ENCODE measurements at places on chromosomes 5 and 9.

DNA sequence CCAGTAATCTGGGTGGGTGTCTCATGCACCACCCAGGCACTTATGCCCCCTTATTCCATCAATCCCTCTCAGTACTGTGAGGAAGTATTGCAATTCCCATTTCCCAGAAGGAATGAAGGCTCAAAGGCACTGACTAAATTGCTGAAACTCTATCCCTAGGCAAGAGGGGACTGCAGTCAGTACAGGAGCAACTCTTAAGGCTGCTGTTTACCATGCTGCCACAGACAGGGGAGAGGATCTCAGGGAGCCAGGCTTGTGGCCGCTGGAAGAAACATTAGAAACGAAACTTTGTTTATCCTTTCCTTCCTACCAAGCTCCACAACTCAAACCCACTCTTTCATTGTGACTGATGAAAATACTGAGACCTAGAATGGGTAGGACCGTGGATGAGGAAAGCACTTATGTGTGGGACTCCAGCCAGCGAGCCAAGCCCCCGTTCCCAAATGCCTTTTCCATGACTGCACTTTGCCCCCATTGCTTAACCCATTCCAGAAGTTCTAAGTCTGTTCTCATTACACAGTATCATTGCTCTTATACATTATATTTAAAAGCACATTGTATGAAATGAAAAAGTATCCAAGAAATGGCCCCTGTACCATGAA is 54.3 kb downstream of the TLE1 start:
- DNase-seq = no peak

DNA sequence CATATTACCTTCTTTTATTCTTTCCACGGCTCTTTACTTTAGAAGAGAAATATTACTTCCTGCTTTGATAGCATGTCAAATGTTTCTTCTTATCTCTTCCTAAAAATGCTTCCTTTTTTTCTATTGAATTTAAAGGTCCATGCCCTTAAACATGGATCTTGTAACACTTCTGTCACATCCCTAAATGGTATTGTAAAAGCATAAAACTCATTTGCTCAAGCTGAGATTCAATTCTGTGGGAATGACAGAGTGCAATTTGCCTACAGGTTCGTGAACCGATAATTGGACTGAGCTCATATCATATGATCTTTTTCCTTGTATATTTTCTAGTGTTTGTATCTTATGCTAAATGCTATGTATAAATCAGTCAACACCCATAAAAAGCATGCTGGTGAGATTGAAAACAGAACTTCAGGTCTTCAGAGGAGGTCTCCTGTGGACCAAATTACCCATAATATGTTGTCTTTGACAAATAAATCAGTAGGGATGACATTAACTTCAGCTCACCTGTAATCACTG is 429.3 kb downstream of the TMEM232 start:
- no peak for DNase-seq

DNA sequence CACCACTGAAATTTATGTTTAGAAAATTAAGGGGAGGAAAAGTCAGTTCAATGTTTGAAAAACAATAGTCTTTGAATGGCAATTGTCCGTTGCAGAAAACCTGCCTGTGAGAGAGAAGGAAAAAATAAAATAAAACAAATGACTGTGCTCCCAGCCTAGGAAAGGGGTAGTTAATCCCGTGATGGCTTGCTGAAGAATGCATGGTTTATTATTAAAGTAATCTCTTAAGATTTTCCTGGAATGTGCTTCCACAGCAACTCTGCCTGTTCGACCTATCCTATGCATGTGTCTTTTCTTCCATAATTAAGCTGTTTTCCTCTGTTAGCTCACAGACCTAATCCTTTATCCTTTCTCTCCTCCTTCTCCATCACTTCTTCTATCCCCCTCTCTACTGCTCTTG is 2.4 kb upstream of the DAB2 start:
- DNase-seq = no peak

DNA sequence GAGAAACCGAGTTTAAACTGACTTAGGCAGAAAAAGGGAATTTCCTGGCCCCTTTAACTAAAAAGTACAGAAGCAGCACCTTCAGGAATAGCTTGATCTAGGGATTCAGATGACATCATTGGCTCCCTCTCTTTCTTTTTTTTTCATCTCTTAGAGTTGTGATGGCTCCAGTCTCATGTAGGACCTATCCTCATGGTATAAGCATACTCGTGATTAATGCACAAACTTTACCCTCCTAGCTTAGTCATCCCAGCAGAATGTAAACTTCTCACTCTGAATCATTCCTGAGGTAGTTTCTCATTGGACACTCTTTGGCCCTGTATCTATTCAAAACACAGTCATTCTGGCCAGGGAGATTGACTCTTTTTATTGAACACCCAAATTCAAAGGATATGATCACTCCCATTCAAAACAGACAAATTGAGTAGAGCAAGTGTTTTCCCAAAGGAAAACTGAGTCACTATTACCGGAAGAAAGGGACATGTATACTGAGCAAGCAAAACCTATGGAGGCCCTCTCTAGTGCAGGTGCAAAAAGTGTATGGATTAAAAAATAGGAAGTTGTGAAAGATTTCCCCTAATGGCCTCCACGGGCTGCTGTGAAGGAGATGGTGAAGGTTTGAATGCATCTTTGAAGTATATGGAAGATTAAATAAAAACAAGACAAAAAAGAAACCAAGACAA is 27.6 kb upstream of the SMIM23 start:
- no peak for DNase-seq

DNA sequence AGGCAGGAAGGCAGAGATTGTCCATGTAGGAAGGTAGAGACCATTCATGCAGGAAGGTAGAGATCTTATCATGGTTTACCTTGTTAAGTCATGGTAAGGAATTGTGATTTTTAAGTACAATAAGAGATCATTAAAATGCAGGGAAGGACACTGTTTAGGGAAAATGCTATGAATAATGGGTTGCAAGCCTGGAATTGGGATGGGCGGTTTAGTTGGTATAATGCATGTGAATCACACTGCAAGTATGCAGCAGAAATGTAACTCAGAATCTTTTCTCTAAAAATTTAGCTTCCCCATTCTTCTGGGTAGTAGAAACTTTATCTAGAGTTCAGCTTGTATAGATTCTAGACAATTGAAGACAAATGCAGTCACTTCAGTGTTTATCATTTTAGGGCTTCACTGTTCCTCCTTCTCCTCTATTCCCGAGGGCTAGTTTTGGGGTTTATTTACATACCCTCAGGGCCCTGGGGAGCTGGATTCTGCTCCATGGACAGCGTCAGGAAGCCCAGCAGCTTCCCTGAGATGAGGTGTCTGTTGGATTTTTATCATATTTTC is 212.0 kb downstream of the SREK1 start:
- DNase-seq = no peak

GRCh38 chr9:71733176-71733575 is 35.1 kb downstream of the CEMIP2 start:
- DNase-seq = no peak

DNA sequence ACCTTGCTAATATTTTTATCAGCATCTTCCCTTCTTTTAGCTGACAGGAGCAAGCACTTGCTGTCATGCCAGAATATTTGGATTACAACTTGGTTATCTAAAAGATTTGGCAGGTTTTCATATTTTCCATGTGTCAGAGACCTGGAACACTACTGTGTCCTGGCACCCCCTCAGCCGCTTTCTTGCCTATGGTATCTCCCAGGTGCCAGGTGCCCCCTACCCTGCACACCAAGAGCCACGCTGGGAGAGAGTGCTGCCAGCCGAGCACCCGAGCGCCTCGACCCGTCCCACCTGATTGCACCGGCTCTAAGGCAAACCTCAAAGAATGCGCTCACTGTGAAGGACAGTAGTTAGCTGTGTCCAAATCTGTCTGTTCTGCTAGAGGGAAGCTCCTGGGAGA is 84.8 kb downstream of the GTF3C4 start:
- DNase-seq = no peak

- DNase-seq = no peak
These were observed 29.0 kb downstream of the ABLIM3 start for GRCh38 chr5:149170299-149170698.

GRCh38 chr5:181187500-181188213 is 17.3 kb downstream of the TRIM7 start:
- DNase-seq = peak; percentile 67

DNA sequence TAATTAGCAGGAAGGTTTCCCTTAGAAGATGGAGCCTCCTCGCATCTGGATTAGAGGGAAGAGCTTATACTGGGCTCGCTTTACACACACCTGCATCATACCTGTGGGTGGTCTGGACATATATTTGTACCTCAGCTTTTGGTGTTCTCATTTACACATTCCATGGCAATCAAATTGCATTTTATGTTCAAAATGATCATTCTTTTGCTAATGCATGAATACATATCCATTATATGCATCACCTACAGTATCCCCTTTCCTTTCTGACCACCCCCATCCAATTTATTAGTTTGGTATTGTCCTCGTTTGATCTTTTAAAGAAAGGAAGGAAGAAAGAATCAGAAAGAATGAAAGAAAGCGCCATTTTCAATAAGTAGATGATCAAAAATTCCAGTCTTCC is 251.5 kb downstream of the SLF1 start:
- no peak for DNase-seq

DNA sequence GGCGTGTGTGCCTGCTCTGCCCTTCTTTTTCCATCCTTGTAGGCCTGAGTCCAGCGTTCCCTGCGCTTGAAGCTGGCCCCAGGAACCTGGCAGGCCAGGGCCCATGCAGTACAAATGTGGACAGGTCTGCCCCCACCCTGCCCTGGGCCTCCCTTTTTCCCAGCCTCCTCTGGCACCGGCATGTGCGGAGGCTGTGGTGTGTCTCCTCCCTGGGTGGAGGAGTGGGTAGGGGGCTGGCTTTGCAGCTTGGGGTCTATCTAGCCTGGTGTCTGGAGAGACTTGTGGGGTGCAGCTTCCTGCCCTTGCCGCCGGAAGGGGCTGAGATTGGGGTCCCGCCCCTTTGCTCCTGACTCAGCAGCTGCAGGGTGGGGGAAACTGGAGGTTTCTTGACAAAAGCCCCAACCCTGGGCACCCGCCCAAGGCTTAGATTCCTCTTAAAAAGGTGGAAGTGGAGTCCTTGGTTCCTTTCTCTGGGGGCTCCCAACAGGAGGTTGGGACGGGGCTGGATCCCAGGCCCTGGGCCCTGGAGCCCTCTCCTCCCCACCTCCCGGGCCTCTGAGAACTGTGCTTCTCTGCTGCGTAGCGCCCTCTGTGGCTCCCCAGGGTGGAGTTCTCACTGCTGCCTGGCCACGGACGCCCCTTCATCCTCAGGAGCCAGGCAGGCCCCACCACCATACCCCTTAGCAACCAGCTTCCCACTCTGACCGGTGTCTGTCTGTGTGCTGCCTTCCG is 18.0 kb downstream of the RXRA start:
- DNase-seq = peak; percentile 21

DNA sequence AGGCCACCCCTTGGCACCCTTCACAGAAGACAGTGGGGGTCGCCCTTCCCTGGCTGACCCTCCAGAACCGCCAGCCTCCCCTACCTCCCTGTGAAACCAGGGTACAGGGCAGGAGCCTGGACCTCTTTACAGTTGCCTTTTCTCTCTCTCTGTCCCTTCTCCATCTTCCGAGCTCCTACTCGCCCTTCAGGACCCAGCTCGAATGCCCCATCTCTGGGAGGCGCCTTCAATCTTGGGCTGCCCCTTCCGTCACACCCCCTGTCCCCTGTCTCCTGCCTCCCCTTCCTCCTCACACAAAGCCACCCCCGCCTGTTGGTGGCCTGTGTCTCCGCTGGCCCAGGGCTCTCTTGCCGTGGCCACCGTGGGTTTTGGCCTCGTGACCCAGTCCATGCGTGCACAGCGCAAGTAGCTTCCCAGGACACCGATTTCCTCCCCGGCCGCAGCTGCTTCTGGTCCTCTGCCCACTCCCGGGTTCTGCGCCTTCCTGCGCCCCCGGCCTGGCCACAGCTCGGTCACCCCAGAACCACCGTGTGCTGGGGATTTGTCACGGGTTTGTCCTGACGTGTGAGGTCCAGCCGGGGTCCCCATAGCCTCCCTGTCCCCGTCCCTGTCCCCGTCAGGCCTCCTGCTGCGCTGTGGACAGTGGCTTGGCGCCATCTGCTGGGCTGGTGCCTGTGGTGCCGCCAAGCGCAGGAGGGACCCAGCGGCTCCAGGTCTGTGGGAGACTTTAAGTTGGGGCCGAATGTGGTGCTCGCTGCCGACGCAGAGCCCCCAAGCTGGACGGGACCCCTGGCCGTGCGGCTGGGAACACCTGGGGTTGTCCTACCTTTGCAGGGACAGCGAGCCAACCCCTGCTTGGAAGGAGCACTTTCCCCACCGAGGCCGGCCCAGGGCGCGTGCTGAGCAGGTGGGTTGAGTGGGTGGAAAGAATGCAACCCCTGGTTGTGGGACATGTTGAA is 4.0 kb upstream of the TMEM250 start:
- DNase-seq = peak; percentile 79

- DNase-seq = no peak
These were observed 18.0 kb upstream of the CDC23 start for GRCh38 chr5:138230981-138231589.

- no peak for DNase-seq
These were observed 52.7 kb upstream of the ERCC6L2 start for GRCh38 chr9:95822583-95823431.

GRCh38 chr5:43281840-43282658 is 31.2 kb downstream of the HMGCS1 start:
- no peak for DNase-seq

- DNase-seq = no peak
These were observed 90.4 kb upstream of the CHD1 start for GRCh38 chr5:99019254-99019653.

DNA sequence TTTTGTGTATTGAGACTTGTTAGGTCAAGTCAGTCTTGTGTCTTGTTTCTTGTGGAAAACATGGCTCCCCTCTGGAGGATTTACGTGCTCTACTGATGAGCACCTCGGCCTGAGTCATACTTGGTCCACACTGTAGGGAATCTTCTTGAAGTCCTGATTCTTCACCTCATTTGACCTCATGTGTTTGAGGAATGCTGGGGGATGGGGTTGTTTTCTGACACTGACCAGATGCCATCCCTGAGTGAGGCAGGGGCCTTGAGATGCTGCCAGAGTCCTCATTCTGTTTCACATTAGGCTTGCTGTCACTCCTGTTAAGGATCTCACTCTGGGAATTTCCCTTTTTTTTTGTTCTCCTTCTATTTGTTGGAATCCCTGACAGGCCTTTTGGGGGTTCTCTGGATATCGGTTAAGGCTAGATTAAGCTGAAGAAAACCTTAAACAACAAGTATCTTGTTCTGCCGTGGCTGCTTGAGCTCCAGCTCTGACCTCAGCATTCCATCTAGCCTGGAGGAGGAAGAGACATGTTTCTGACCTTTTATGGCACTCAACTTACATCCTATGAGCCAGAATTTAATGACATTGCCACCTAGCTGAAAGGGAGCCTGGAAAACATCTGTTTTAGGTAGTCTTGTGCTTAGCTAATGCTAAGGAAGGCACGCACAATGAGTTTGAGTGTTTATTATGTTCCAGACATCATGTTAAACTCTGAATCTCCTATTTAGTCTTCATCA is 20.6 kb downstream of the TCOF1 start:
- no peak for DNase-seq

GRCh38 chr9:33128570-33128969 is 38.6 kb downstream of the B4GALT1 start:
- no peak for DNase-seq

DNA sequence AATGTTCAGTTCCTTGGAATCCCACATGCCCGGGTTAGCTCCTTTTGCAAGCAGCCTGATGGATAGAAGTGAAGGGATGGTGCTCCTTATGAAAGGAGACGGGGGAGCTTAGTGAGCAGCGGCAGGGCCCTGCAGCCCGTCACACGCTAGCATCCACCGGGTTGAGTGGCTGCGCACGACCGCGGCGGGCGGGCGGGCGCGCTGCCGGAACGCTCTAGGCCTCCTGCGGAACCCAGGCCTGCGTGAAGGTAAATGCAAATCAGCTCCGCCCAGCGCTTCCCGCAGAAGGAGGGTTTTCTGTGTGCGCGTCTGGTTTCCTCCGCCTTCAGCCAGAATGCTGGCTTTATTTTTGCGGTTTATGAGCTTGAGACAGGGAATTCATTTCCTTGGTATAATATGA is 19.8 kb downstream of the IL12B start:
- DNase-seq = peak; percentile 16

GRCh38 chr5:66888613-66889012 is 292.4 kb downstream of the MAST4 start:
- DNase-seq = no peak
